ENCODE measurements at places on chromosomes 2 and 18.

- DNase-seq = no peak
These were observed 2.8 kb upstream of the KLHL14 start for GRCh38 chr18:32775628-32776027.

GRCh38 chr2:64462940-64463700 lies 9.2 kb downstream of the LGALSL start:
- DNase-seq = no peak

DNA sequence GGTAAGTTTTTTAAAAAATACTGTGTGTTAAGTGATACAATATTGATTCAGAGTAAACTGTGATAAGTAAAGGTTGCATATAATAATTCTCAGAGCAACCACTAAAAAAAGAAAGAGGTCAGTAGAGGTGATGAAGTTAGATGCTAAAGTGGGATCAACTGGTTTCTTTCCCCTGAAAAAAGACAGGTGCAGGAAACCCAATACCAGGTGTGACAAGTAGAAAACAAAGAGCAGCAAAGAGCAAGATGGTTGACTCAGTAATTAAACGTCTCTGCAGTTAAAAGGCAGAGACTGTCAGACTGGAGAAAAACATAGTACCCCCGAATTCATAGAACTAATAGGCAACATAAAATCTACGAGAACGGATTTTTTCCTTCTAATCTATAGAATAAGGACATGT lies 128.3 kb downstream of the ATP9B start:
- DNase-seq = no peak

- DNase-seq = no peak
These were observed 1085.4 kb upstream of the NRXN1 start for GRCh38 chr2:52117299-52117698.

GRCh38 chr18:22411446-22411845 lies 6.3 kb downstream of the CTAGE1 start:
- DNase-seq = no peak

DNA sequence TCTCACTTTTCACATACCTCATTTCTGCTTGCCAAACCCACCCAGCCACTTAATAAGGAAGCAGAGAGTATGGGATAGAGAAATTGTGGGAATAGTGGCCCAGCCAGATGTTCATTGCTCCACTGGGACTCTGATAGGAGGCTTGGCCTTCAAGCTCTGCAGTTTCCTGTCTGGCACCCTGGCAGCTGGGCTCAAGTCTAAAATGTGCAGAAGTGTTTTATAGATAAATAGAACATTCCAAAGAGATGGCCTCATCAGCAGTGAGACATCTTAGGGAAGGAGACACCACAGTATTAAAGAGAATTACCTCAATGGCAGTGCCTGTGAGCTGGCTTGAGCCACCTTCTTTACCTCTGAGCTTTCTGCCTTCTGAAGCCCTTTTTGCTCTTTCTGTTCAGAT lies 24.7 kb downstream of the COPS7B start:
- no peak for DNase-seq

Measured in cortex of kidney (tissue), 1 donor.